ENCODE measurements at places on chromosomes 13 and 19.
A peak's percentile ranks its signal among the peaks of the same experiment; 100 is the strongest.

- DNase-seq: no peak
These were observed 22.1 kb downstream of the ZNF787 start for GRCh38 chr19:56098731-56099568.

GRCh38 chr13:28585561-28585960, 73.4 kb upstream of the POMP start:
- DNase-seq: no peak

- no peak for DNase-seq
These were observed 1468.6 kb upstream of the MIR17HG start for GRCh38 chr13:89878904-89879303.

GRCh38 chr13:22286338-22286737, 615.5 kb downstream of the FGF9 start:
- DNase-seq: no peak

- no peak for DNase-seq
These were observed 10.5 kb upstream of the GPC6 start for GRCh38 chr13:93216122-93216521.

GRCh38 chr19:12873891-12874745, 7.1 kb downstream of the DNASE2 start:
- no peak for DNase-seq

GRCh38 chr19:16497042-16497441, 848 bp downstream of the C19orf44 start:
- no peak for DNase-seq

DNA sequence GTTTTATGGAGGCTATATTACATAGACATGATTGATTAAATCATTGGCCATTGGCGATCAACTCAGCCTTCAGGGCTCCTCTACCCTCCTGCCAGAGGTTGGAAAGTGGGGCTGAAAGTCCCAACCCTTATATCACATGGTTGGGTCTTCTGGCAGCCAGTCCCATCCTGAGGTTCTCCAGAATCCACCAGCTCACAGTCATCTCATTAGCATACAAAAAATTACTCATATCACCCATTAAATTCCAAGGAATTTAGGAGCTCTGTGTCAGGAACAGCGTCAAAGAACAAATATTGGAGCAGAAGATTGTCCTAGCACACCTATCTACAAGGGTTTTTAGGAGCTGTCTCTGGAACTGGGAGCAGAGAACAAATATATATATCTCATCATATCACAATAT, 39.4 kb upstream of the FARP1 start:
- DNase-seq: no peak

DNA sequence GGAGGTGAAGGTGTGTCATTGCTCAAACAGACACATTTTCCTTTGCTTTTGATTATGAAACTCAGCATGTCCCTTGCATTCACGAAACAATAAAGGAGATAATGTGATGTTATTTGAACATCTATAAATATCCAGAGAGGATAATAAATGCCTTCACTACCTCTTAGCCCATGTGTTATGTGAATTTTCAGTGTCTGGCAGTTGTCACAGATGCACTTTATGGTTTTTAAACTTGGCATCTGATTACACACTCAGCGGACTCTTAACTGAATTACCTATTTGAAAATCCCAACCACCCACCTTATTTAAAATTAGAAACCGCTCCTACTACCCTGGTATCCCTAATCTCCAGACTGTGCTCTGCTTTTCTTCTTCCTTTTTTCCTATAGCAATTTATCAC, 254.2 kb downstream of the COG6 start:
- no peak for DNase-seq

DNA sequence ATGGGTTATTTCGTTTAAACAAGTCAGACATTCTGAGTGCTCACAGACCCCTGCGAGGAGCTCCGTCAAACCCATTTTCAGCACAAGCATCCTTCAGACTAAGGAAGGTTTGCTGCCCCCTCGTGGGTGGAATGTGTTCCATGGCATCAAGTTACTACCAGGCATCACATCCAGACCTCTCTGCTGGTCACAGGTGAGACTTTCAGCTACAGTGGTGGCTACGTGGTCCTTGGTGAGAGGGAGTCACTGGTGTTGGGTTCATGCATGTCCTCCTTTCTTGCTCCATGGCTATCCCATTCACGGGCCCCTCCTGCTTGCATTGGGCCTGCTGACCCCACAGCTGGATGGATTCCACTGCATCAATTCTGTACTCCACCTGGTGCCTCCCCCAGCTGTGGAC, 9.1 kb upstream of the LILRB5 start:
- DNase-seq: peak; percentile 51

DNA sequence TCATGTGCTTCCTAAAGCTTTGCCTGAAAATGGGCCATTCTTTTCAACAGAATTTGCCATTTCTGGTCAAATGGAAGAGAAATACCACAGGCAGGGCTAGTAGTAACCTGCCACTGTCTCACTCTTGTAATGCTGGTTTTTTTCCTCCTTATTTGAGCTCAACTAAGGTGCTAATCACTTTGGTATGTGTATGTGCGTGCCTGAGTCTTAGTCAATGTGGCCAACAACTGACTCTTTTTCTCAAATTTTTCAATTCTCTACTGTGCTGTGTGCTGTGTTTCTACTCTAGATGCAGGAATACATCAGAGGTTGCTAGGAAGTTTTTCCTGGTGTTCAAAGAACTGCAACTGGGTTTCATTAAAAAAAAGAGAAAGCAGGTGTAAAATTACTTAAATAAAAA, 870.2 kb downstream of the EFNB2 start:
- no peak for DNase-seq

DNA sequence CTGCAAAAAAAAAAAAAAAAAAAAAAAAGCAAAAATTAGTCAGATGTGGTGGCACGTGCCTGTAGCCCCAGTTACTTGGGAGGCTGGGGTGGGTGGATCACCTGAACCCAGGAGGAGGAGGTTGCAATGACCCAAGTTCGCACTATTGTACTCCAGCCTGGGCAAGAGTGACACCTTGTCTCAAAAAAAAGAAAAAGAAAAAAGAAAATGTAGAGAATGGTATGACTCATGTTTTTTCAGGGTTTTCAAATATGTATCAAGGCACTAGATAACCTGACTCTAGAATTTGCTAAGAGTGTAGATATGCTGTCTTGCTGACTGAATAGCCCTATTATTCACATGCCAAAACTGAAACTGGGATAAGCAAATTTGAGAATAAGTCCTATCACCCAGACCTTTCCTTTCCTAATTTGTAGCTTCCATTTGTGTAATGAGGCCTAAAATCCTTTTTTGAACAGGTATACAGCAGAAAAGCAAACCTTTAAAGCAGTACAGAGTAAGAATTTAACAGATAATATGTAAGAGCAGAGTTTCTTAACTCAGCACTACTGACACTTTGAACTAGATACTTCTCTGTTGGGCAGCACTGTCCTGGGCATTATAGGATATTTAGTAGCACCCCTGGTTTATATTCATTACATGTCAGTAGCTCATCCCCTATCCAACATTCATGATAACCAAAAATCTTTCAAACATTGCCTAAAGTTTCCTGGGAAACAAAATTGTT, 108.6 kb downstream of the ELF1 start:
- DNase-seq: no peak

- no peak for DNase-seq
These were observed 22.6 kb downstream of the MED4 start for GRCh38 chr13:48072304-48072703.

- DNase-seq: no peak
These were observed 60.5 kb downstream of the CELF5 start for GRCh38 chr19:3284759-3285646.

DNA sequence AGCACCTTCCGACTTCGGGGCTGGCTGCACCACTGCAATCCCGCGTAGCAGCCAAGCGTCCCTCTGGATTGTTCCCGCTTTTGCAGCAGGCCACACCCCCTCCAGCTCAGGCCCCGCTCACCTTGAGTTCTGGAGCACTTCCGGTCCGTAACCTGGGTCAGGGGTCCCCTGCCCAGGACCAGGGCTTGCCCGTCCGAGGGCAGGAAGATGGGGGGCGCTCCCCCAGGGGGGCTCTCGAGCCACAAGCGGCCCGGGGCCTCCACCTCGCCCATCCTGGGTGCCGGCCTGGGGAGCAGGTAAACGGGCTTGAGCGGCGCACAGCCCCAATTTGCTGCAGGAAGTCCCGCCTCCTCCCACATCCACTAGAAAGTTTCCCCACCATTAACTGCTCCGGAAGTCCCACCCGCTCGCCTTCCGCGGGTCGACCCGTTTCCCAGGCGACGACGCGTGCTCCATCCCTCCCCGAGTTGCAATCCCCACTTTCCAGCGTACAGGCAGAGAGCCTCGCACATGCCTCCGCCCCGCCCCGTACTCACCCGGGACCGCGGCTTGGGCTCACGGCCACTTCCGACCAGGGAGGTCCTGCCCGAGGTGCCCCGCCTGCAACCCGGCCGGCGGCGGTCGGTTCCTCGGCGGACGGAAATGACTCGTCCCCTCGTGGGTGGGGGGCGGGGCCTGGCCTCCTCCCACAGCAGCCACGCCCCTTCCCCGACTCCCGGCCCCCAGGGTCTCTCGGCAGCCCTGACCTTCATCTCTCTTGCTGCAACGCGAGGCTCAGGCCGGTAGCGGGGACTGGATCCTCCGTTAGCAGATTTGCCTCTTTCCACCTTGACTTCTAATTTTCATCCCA, at the start of gene PNKP:
Gene PNKP (minus strand): TSS at position 644 of the 850 bp plus-strand sequence. CDS start 372 bp downstream, at position 272.
- peak; percentile 92 for DNase-seq

DNA sequence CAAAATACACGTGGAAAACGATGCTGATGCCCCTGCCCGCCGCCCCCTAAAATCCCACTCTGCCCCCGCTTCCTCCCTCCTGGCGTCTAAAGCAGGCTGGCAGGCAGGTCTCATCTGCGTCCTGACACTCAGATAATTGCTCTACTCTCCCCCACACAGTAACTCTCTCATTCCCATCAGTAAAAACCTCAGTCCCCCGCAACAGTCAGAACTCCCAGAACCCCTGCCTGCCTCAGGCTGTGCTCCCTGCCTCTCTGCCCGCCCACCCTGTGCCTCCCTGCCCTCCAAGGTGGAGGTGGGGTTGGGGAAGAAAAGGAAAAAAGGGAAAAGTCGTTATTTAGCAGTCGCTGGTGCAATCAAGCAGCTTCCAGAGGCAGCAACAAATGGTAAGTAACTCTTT, 473.7 kb downstream of the EFNB2 start:
- DNase-seq: no peak

- DNase-seq: no peak
These were observed 1002.4 kb downstream of the SLITRK1 start for GRCh38 chr13:82879921-82880320.

DNA sequence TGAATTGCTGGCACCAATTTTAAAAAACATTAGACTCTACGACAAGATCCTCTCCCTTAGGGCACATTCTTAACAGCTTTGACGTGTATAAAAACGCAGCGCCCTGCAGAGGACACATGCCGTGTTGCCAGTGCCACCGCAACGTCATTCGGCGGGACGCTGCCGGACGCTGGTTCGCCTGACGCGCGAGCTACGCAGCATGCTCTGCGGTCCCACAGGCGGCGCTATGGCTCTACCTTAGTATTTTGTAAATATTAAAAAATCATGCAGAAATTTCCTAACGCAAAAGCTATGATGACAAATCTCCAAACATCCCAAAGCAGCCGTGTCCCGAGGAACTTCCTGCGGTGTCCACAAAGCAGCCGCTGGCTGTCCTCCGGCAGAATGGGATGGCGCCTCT, 4.2 kb upstream of the ADPRHL1 start:
- no peak for DNase-seq

- DNase-seq: no peak
These were observed 424.8 kb downstream of the DIAPH3 start for GRCh38 chr13:59738921-59739320.

- DNase-seq: no peak
These were observed 2.1 kb downstream of the TM6SF2 start for GRCh38 chr19:19270749-19271571.

- no peak for DNase-seq
These were observed 1663.3 kb downstream of the EFNB2 start for GRCh38 chr13:104872153-104872552.

DNA sequence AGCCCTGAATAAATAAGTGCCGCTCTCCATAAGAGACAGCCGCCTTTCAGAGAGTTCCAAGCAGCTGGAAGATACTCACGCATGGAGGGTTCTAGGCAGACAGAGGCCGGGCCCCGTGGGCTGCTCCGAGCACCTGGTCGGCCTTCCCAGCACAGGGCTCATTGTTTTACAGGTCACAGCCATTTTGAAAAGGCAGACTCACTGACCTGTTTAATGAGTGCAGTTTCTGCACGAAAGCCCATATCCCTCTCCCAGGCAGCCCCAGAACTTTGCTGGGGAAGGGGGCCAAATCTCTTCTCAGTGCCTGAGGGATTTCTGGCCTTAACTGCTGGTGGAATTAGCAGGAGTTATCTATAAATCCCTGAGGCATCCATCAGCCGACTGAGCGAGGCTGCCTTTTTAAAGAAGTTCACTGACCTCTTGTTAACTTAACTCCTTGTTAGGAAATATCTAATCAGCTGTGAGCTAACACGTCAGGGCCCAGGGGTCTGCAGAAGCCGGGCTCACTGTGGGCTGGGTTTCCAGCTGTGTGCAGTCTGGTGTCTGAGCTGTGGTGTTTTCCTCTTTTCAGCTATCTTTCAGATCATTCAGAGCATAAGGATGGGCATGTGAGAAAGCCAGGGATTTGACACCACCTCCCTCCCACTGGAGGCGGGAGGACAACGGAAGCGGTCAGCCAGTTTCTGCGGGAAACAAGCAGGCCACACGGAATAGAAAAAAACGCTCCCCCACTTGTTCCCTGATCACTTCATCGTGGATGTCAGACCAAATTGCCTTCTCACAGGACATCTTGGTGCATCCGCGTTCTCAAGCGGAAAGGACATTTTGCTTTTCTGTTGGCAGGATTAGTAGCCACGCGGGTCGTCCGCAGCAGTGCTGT, 23.3 kb downstream of the SERP2 start:
- no peak for DNase-seq

- no peak for DNase-seq
These were observed 462.2 kb downstream of the FOXO1 start for GRCh38 chr13:40204246-40204645.

- no peak for DNase-seq
These were observed 17.5 kb upstream of the TICAM1 start for GRCh38 chr19:4849019-4849418.

- no peak for DNase-seq
These were observed 43.8 kb downstream of the CCDC122 start for GRCh38 chr13:43835701-43836100.

DNA sequence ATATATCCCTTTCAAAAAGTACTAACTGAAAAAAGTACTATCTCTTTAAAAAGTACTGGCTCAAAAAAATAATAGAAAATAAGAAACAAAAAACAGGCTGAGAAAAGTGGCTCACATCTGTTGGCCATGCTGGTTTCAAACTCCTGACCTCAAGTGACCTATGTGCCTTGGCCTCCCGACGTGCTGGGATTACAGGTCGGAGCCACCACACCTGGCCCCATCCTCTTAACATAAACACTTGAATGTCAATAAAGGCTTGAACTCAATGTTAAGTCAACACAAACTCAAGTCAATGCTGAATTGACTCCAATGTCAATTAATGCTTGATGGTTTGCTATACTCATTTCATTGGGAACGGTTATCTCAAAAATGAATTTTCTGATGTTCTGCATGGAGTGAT, 30.9 kb downstream of the ZNF611 start:
- no peak for DNase-seq

- DNase-seq: no peak
These were observed 29.5 kb upstream of the ANKRD10 start for GRCh38 chr13:110944121-110944967.
